HL-60 (cell line): ENCODE measurements at places on chromosomes 12 and 14.

- DNase-seq = no peak
Observed at GRCh38 chr12:6116471-6117021, 7.9 kb downstream of the VWF start.

GRCh38 chr14:60553808-60554207 is 44.9 kb downstream of the SIX6 start:
- DNase-seq = no peak

- DNase-seq = no peak
Observed at GRCh38 chr14:75806352-75806832, 145.3 kb downstream of the TTLL5 start.

DNA sequence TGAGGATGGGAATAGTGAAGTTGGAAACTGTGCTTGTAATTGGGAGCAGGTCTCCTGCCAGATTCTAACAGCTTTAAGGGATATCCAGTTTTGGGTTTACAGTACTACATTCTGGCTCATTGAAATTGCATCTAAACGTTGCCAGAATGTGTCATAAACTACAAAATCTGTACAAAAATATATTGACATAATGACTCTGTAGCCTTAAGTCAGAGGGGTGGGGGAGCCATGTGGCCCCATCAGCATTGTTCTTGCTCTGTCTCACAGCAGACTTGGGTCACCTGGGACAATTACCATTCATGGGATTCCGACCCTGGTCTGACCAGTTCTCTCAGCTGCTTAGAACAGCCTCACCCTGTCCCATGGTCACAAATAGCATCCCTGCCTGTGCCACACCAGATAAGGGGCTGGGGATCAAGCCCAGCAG is 43.3 kb upstream of the MED13L start:
- no peak for DNase-seq

DNA sequence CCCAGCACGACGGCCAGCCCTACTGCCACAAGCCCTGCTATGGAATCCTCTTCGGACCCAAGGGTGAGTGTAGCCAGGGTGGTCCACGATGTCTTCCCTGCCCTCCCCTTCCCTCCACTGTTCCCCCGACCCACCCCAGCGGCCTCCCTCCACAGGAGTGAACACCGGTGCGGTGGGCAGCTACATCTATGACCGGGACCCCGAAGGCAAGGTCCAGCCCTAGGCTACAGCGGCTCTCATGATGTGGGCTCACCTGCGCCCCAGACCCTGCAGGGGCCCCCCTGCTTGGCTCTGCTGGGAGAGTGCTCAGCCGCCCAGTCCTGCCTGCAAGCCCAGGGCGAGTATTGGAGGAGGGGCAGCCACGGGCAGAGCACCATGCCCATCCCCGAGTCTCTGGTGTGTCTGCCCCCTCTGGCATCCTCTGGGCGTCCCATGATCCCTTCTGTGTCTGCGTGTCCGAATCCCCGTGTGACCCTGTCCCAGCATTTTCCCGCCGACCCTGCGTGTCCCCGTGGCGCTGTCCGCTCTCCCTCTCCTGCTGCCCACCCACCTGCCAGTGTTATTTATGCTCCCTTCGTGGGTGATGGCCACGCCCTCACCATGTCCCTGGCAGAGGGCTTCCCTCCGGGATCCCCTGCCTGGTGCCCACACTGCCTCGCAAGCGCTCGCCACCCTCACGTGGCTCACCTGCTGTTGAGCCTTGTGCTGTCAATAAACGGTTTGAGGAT is 5.0 kb downstream of the CRIP2 start:
- DNase-seq = no peak

DNA sequence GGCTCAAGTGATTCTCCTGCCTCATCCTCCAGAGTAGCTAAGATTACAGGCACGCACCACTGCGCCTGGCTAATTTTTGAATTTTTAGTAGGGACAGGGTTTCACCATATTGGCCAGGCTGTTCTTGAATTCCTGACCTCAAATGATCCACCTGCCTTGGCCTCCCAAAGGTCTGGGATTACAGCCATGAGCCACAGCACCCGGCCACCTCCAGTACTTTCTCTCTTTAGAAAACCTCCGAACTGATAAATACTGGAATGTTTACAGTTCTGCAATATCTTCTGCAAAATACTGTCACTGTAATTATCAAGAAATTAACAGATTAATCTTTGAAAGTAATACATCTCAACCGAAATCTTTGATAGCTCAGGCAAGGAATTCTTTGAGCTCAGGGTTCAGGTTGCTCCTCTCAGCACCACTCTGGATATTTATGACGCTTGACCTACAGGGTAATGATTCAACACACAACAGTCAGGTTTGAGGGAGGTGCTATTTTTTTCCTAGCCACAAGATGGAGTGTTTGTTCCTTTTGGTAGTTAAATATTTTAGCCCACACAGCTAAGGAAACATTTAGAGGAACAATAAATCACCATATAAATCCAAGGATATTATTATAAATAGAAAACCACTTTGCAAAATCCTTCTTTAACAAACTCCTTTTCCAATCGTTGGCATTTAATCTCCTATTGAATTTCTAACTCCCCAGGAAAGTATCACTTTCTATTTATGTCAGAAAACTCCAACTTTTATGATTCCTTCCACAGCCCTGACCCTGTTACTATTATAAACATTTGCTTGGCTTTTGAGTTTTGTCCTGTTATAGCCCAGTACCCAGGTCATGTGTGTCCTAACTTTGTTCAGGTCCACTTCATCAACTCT is 48.6 kb upstream of the GTF2A1 start:
- peak; percentile 16 for DNase-seq

DNA sequence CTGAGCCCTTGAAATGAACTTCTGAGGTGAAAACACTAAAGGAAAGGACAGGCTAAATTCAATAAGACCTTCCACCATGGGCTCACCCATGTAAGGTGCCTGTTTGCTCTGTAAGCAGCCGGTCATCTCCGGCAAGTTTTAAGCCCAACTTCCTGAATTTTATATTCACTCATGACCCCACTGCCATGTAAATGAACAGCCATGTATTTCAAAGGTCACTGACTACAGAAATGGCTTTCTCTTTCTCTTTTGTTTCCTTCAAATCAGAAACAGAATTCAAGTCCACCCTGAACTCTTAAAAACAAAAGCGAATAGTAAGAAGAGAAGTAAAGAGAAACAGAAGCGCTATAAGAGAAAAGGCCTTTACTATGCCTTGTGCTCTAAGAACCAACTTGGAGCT is 61.7 kb upstream of the OVCH1 start:
- DNase-seq = no peak
